ENCODE measurements at places on chromosomes 16 and 17. TPM values are rescaled to one million over a fixed set of nuclear protein-coding genes. Genes with fewer than 3 reads are reported as not detected.

DNA sequence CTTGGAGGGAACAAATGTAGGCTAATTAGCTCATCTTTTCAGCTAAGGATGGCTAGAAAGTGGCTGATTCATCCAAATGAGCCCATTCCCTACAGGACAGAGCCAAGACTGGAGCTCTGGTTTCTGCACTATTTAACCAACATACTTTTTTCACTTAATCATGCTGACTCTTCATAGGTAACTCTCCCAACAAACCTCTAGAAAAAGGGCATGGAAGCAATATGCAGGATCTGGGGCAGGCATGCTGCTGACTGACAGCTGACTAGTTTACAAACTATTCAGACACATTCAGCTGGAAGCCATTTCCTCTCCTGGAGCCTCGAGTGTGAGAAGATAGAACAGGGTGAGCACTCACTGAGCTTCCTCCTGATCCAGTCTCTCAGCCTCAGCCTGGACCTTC lies 6.2 kb downstream of the BECN1 start:
- H3K27me3 ChIP-seq = no peaks in the 10 kb centered on the region
- H3K4me3 ChIP-seq = no peak overlapping the region
- H3K36me3 ChIP-seq = peaks cover 45% of the 10 kb centered on the region
- peaks cover 2% of the 10 kb centered on the region for H3K4me1 ChIP-seq

DNA sequence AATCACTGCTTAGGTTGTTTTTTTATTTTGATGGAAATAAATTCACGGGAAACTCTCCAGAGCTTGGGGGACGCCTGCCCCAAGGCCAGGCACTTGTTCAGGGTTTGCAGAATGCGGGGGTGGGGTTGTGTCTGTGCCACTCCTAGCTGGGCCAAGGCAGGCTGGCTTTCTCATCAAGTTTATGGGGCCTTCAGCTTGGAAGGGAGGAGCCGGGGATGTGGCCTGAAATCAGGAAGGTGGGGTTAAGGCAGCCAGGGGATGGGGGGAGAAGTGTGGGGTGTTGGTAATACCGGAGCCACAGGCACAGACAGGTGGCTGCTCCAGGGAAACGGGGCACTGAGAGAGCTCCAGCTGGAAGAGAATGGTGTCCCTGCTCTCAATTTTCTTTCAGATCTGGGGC lies 1.7 kb upstream of the CHAD start:
- H3K4me1 ChIP-seq = peaks cover 10% of the 10 kb centered on the region
- peaks cover 30% of the 10 kb centered on the region for H3K27me3 ChIP-seq
- peaks cover 2% of the 10 kb centered on the region for H3K36me3 ChIP-seq
- H3K4me3 ChIP-seq = no peak overlapping the region

GRCh38 chr17:44188576-44189403 lies 2.0 kb downstream of the TMUB2 start:
- no peaks in the 10 kb centered on the region for H3K27me3 ChIP-seq
- peaks cover 11% of the 10 kb centered on the region for H3K4me1 ChIP-seq
- no peak overlapping the region for H3K27ac ChIP-seq
- H3K36me3 ChIP-seq = peaks cover 19% of the 10 kb centered on the region
- DNase-seq = no peak
- no peak overlapping the region for H3K4me3 ChIP-seq

GRCh38 chr17:66272811-66273585 lies 29.4 kb upstream of the PRKCA start:
- DNase-seq = no peak
- H3K36me3 ChIP-seq = no peaks in the 10 kb centered on the region
- H3K27ac ChIP-seq = peak overlapping the region; percentile 36

DNA sequence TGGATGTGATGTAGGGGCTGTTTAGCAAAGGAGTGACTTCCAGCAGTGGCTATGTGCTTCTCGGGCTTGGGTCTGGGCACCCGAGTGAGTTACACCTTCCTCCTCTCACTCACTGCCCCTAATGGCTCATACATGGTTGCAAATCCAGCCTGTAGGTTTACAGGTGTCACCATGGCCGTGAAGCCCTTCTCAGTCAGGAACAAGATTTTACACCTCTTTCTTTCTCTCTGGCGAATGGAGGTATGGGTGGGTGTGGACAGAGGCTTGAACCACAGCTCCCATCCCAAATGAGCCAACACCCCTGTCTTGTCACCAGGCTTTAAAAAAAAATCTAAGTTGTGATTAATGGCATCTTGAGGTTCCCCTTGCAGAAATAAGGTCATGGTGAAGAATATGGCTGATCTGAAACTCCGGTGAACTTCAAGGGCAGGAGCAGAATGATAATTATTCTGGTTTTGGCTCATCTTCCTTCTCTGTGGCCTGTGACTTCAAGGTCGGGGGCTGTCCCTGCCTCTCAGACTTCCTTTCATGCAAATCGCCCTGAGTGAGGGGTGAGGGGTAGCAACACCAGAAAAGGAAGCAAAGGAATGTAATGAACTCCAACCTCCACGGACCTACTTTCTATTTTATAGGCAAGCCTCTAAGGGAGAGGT lies 331.2 kb downstream of the MAF start:
- no peaks in the 10 kb centered on the region for H3K27me3 ChIP-seq
- no peak overlapping the region for H3K4me3 ChIP-seq
- H3K27ac ChIP-seq = no peak overlapping the region
- no peaks in the 10 kb centered on the region for H3K4me1 ChIP-seq
- no peaks in the 10 kb centered on the region for H3K36me3 ChIP-seq

The CEP112 gene
- polyA plus RNA-seq = 2.1 TPM

The ASPSCR1 gene
- 6.7 TPM for polyA plus RNA-seq

The OR2C1 gene
- polyA plus RNA-seq = 0.14 TPM

The TMEM107 gene
- polyA plus RNA-seq = 19.0 TPM

The GRAP gene
- polyA plus RNA-seq = 0.02 TPM

The ITGAX gene
- 0.11 TPM for polyA plus RNA-seq

The CLUH gene
- 24.0 TPM for polyA plus RNA-seq

The WDR81 gene
- 7.3 TPM for polyA plus RNA-seq

Measured in keratinocyte (primary cell).